T-helper 2 cell (primary cell): ENCODE measurements at places on chromosomes 1 and 21.

DNA sequence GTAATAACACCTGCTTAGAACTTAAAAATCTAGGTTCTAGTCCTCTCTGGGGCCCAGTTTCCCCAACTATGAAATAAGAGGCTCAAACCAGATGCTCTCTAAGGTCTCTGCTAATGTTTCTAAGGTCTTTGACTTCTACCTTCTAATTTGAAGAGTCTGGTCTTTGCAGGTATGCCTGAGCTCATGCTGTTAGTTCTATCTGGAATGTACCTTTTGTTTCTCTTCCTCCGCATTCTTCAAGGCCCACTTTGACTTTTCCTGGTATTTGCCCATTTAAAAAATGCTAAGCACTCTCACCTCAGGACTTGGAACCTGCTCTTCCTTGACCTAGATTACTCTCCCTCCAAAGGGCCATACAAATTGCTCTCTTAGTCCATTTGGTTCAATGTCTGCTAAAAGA lies 13.5 kb downstream of the SLC35D1 start:
- no peak for DNase-seq

DNA sequence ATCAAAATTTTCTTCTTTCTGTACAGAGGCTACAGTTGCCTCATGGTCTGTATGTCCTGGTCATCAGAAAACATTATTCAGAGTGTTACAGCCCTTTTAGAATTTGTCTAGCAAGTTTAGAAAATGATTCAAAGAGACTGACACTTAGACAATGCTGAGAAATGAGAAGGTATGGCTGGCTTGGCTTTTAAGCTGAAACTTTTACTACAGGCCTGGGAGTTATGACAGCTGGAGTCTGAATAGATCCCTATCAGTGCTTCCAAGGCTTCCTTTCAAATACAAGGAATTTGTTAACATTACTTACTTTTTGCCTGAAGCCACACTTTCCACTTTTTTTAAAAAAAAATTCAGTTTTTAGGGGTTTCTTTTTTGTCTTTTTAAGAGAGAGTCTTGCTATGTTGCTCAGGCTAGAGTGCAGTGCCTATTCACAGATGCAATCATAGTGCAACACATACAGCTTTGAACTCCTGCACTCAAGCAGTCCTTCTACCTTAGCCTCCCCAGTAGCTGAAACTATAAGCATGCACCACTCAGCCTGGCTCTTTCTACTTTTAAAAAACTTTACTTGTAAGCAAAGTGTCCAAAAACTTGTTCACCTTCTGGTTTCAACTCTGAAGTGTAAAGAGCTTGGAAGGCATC lies 10.5 kb upstream of the COP1 start:
- no peak for DNase-seq

GRCh38 chr1:72678683-72679082 lies 396.3 kb upstream of the NEGR1 start:
- DNase-seq = no peak

- DNase-seq = peak; percentile 8
Measured at GRCh38 chr1:100883963-100884362, 10.7 kb downstream of the EXTL2 start.

DNA sequence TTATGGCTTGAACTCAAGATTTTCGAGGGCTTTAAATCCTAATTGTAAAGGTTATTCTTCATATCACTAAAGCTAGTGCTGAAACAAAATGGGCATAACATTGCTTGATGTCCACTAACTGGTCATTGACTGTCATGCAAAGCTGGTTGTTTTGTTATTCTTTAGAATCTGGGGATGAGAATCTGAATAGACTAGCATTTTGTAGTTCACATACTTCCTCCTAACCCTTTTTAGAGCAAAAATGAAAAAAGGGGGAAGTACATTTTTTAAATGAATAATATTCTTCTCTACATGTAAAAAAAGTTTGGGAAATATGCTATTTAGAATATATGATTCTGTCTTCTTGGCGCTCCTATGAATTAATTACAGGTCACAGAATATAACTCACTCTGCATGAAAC lies 72.2 kb upstream of the HMCN1 start:
- no peak for DNase-seq

DNA sequence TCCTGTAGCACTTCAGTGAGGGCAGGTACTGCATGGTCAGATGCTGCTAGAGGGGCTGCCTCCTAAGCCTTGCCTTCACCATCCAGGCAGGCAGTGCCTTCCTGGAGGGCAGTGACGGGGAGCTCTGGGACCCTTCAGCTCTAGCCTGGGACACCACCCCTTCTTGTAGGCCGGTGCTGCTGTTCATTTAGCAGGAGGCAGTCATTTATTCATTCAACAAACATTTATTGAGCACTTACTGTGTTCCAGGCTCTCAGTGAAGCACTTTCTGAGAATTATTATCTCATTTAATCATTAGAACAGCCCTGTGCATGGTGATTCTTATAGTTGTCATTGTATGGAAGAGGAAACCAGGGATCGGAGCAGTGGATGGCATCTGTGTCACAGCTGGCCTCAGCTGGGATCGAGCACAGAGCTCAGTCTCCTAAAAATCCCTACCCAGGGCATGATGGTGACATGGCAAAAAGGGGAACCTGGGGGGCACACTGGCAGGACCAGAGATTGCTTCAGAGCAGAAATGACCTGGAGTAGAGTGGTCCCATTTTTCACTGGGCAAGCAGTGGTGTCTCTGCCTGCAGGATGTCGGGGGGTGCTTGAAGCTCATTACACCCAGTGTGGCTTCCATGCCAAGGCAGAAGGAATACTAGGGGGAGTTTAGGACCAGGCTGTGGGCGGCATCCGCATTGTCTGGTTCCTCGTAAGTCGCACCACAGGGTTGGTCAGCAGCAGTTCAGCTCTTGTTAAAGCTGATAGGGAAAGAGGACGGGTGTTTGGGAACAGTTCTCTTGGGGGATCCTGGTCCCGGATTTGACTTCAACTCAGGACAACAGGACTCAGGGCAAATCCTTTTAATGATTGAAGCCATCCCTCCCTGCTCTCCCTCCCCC lies 28.8 kb downstream of the ARHGEF10L start:
- no peak for DNase-seq

GRCh38 chr1:247740721-247741120 lies 2.3 kb downstream of the OR14K1 start:
- no peak for DNase-seq

GRCh38 chr21:43370091-43370658 lies 56.8 kb downstream of the SIK1 start:
- no peak for DNase-seq

DNA sequence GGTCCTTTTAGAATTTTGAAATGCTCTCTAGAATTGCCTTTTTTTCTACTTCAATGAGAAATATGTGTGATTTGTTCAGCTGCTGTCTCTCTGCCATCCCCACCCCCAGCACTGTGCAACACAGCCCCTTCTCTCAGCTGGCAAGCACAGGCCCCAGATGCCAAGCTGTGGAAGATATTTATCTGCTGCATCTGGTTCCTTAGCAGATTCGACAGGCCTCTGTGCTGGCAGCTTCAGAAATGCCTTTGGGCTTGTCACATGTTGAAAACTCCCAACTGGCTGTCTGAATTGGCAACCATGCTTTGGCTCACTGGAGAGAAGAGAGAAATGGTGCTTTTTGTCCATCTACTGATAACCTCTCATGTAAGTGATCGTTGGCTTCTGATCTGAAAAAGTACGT lies 206.7 kb upstream of the C1orf87 start:
- no peak for DNase-seq

DNA sequence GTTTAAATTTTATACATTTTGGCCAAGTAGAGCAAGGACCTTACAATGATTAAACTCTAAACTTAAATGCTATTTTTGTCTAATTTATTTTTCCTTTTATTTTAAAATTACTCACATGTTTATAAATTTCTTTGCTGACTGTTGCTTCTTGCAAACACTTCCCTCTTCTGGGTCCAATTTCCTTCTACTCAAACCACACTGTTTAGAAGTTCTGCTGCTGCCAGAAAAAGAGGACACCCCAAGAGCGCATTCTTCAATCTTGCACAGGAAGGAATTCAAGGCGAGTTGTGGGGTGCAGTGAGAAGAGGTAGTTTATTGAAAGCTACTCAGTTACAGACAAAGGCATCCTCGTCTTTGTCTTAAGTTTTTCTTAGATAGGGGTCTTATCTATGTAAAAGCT lies 88.5 kb upstream of the NEK7 start:
- DNase-seq = no peak

GRCh38 chr21:34924771-34925419 lies 124.2 kb downstream of the RUNX1 start:
- DNase-seq = no peak

DNA sequence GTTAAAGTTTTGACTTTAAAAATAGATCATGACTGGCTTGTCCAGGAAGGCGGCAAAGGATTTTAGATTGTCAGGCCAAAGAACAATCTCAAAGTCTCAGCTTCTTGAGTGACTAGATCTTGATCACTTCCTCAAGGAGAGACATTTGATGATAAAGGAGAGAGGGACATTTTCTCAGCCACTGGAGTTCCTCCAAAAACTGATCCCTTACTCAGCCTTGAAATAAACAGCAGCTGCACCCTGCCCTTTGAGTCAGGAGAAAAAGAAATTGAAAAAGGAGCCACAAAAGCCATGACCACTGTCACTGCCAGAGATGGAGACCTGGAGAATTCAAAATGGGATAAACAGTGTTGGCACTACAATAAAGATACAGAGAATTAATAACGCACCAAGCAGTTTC lies 288.4 kb upstream of the PRMT6 start:
- no peak for DNase-seq

GRCh38 chr21:45892156-45892915 lies 89.2 kb upstream of the COL6A1 start:
- peak; percentile 23 for DNase-seq

DNA sequence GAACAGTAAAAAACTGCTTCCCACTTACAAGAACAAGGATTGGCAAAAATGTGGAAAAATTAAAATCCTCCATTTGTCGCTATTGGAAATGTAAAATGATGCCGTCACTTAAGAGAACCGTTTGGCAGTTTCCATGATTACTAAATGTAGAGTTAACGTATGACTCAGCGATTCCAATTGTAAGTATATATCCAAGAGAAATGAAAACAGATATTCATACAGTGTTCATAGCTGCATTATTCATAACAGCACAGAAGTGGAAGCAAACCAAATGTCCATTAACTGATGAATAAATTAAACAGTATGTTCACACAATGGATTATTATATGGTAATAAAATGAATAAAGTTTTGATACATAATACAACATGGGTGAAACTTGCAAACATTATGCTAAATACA lies 971.0 kb downstream of the AMY1C start:
- no peak for DNase-seq

DNA sequence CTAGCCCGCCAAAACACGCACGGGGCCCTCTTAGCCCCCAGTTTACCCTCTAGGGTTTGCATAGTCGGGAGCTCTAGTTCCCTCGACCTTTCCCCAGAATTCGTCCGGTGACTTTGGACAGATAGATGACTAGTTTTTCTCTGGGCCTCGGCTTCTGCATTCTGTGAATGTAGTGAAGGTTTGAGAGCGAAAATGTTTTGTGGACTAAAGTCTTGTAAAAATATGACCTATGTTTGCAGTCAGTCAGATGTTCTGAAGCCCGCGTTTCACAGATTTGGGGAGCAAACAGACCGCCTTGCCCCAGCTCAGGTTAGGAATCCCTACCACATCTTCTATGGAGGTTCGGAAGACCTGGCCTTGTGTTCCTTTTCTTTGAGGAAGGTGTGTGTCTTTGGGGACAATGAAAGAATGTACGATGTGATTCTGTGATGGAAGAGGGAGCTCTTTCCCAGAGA lies 401 bp downstream of the UQCRH start:
- DNase-seq = no peak

DNA sequence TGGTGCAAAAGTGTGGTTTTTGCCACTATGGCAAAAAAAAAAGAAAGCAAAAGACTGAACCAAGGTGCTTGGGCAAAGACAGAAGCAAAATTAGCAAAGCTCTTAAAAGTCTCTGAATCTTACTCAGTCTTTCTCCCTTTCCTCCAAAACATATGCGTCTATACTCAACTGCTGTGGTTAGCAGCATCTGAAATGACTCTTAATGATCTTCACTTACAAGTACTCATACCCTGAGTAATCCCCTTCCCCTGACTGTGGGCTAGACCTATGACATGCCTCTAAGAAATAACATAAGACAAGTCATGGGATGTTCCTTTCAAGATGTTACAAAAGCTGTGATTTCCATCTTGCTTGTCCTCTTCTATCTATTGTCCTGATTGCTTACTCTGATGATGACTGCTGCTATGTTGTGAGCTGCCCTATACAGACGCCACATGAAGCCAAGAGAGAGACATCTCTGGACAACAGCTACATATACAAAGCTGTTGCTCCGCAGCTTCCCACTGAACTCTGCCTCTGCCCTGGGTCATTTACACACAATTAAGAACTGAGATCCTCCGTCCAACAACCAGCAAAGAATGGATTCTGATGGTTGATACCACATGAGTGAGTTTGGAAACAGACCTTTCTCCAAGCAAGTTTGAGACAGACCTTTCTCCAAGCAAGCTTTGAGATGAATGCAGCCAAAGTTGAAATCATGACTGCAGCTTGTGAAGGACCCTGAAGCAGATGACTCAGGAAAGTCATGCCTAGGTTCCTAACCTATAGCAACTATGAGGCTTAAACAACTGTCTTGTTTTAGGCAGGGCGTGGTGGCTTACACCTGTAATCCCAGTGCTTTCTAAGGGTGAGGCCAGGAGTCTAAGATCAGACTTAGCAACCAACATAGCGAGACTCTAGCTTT lies 55.2 kb downstream of the PUM1 start:
- DNase-seq = peak; percentile 96

- no peak for DNase-seq
Measured at GRCh38 chr1:221992427-221992826, 250.5 kb upstream of the DUSP10 start.

GRCh38 chr21:42818328-42818749 lies 61.0 kb downstream of the WDR4 start:
- peak; percentile 59 for DNase-seq
